ENCODE measurements at places on chromosomes 16 and 17.
A peak's percentile ranks its signal among the peaks of the same experiment; 100 is the strongest.

DNA sequence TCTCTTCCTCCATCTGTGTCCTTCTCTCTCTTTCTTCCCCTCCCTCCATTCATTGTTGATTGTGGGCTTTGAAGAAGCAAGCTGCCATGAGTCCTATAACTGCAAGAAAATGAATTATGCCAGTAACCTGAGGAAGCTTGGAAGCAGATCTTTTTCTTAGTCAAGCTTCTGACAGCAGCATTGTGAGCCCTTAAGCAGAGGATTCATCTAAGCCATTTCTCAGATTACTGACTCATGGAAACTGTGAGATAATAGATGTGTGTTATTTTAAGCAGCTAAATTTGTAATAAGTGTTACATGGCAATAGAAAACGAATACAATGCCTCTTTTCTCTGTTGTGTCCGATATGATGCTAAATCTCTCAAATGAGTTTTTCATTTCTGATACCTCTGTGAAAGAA lies 1109.7 kb downstream of the CDH11 start:
- DNase-seq, result no peak

- DNase-seq, result no peak
Measured at GRCh38 chr16:68426347-68426652, 22.0 kb downstream of the SMPD3 start.

DNA sequence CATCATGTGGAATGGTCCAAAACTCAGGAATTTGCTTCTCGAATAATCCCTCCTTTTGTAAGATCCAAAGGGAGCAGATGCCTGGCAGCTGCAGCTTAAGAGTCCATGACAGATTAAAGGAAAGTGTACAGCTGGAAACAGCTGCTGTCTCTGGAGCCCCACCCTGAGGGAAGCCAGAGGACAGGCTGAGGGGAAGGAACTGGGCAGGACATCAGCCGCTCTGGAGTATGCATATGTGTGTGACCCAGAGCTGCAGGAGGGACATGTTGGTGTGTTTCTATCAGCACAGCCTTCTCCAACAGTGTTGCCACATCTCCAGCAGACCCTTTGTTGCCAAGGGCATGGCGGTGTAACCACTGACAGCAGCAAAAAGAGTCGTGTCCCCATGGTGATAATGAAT lies 46.2 kb downstream of the CYB561 start:
- no peak for DNase-seq

- no peak for DNase-seq
Measured at GRCh38 chr16:2048116-2048543, 345 bp downstream of the TSC2 start.

GRCh38 chr16:72149676-72150464 lies 22.1 kb downstream of the PMFBP1 start:
- DNase-seq, result no peak

DNA sequence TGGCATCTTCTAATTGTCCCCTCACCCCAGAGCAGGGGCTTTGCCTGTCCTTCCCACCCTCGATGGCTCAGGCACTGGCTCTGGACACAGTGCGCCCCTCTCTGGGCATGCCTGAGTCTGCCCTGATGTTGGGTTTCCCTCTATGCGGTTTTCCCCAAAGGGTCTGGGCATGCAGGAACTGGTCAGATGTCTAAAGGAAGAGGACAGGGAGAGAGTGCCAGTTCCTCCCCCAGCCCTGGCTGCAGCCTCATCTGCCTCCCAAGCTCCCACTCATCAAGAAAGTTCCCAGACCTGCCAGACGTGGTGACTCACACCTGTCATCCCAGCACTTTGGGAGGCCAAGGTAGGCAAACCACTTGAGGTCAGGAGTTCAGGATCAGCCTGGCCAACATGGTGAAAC lies 41.3 kb upstream of the PABPN1L start:
- no peak for DNase-seq

DNA sequence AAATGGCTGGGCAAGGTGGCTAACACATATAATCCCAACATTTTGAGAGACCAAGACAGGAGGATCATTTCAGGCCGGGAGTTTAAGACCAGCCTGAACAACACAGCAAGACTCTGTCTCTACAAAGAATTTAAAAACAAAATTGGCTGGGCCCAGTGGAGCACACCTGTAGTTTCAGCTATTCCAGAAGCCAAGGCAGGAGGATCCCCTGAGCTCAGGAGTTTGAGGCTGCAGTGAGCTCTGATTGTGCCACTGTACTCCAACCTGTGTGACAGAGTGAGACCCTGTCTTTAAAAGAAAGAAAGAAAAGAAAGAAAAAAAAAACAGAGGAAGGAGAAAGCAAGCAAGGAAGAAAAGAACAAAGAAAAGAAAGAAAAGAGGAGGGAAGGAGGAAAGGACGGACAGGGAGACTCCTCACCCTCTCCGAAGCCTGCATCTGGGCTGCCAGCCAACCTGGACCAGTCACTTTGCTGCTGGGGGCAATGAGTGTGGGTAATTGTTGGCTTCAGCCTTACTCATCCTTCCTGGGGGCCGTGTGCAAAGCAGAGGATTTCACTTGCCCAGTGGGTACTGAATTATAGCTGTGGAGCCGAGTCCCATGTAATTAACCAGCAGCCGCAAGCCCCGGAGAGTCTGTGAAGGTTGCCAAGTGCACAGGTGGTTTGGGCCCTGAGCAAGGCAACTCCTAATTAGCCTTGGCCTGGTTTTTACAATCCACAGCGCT lies 6.7 kb upstream of the MT4 start:
- no peak for DNase-seq

DNA sequence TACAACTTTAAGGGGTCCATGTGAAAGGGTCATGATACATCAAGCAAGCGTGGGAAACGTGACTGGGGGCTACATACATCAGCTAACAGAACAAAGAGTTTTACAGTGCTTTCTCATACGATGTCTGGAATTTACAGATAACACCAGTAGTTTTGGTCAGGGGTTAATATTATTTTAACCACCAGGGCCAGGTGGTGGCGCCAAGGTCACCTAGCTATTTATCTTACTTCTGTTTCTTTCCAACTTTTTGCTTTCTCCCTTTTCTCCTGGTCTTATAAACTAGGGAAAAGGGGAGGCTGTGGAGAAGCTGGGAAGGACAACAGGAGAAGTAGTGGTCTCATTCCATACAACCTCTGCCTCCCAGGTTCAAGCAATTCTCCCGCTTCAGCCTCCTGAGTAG lies 37.9 kb downstream of the CLEC3A start:
- no peak for DNase-seq

DNA sequence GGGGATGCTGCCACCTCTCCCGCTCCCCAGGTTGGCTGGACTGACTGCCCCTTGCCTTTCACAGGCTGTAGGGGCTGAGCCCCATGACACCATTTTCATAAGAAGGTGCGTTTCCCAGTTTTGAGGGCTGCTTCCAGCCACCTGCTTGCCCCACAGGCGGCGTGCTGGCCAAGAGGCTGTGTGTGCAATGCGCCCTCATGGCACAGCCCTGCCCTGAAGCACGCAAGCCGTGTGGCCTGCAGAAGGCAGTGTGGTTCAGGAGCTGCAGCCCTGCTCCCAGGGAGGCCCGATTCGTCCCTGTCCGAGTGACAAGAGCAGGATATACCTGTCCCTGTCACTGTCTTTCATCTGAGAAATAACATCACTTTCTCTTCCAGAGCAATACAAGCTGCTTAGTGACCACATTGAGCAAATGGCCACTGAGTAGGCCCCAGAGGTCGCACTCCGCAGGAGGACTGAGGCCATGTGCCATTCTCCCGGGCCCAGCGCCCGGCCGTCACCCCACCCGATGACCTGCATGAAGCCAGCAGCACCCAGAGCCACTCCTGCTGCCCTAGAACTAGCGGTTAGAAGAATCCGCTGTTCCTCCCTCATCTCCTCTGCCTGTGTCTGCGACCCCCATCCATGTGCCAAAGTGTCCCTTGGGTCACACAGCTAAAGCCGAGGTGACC lies 24.2 kb downstream of the CIBAR2 start:
- DNase-seq, result no peak

GRCh38 chr17:17737961-17738894 lies 57.0 kb downstream of the RAI1 start:
- DNase-seq, result no peak

DNA sequence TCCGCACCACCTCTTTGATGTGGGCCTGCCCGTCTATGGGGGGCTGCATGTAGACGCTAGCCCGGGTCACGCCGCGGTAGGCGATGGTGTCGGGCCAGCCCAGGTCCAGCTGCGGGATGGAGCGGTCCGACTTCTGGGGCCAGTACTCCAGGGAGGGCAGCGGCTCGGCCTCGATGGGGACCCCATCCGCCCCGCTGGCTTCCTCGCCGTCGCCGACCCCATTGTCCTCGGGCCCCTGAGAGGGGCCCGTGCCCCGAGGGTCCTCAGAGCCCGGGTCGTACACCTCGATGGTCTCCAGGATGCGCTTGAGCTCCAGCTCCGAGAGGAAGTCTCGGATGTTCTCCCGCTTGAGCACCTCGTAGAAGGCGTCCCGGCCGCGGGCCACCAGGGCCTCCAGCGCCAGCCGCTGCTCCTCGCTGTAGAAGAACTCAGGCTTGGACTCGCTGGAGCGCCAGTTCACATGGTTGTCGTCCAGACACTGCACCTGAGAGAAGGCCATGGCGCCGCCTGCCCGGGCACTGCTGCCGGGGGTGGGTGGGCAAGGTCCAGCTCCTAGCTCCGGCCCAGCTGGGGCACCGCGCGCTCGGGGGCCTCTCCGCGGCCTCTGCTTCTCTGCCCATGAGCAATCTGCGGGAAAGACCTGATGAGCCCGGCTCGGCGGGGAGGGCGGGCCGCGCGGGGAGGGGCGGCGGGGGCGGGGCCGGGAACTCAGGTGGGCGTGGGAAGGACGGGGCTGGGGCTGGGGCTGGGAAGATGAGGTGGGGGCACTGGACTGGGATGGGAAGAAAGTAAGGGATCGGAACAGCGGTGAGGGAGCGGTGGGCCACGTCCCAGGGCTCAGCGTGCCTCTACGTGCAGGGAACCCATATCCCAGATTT lies 782 bp downstream of the FAM83G start:
- peak; percentile 72 for DNase-seq

- DNase-seq, result no peak
Measured at GRCh38 chr16:82133798-82134197, 36.2 kb downstream of the MPHOSPH6 start.

GRCh38 chr16:22857296-22858025 lies 43.5 kb downstream of the HS3ST2 start:
- DNase-seq, result no peak

- no peak for DNase-seq
Measured at GRCh38 chr17:65936013-65936412, 255.9 kb downstream of the CEP112 start.

DNA sequence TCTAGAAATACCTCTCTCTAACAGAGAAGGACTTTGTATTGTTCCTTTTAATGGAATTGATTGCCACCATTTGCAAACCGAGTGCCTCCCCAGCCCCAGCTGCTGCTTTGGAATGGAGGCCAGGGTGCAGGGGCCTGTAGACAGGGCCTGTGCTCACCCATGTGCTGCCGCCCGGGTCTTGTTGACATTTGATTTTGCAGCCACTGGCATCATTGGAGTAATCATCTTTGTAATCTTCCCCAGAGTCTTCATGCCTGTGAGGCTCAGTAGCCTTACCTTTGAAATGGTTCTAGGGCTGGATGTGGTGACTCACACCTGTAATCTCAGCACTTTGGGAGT lies 119.8 kb downstream of the CLEC16A start:
- no peak for DNase-seq

GRCh38 chr17:27804113-27804512 lies 3.8 kb upstream of the NOS2 start:
- DNase-seq, result no peak

- no peak for DNase-seq
Measured at GRCh38 chr16:27369806-27370205, 32.2 kb upstream of the IL21R start.

GRCh38 chr17:28528327-28529012 lies 22.3 kb downstream of the FOXN1 start:
- DNase-seq, result no peak

GRCh38 chr17:58504826-58505351 lies 9.5 kb downstream of the MTMR4 start:
- DNase-seq, result peak; percentile 74

- DNase-seq, result no peak
Measured at GRCh38 chr17:73625006-73625405, 19.2 kb downstream of the SDK2 start.

GRCh38 chr17:73787076-73788059 lies 143.1 kb upstream of the SDK2 start:
- no peak for DNase-seq

DNA sequence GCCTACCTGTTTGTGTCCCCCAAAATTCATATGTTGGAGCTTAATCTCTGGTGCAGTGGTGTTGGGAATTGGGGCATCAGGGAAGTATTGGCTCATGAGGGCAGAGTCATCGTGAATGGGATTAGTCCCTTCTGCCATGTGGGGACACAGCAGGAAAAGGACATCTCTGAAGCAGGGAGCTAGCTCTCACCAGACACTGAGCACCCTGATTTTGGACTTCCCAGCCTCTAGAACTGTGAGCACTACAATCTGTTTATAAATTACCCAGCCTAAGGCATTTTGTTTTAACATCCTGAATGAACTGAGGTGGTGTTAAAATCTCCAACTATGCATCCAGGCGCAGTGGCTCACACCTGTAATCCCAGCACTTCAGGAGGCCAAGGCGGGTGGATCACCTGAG lies 206.0 kb downstream of the SEC14L1 start:
- no peak for DNase-seq

- no peak for DNase-seq
Measured at GRCh38 chr16:7834771-7835431, 502.3 kb downstream of the RBFOX1 start.

DNA sequence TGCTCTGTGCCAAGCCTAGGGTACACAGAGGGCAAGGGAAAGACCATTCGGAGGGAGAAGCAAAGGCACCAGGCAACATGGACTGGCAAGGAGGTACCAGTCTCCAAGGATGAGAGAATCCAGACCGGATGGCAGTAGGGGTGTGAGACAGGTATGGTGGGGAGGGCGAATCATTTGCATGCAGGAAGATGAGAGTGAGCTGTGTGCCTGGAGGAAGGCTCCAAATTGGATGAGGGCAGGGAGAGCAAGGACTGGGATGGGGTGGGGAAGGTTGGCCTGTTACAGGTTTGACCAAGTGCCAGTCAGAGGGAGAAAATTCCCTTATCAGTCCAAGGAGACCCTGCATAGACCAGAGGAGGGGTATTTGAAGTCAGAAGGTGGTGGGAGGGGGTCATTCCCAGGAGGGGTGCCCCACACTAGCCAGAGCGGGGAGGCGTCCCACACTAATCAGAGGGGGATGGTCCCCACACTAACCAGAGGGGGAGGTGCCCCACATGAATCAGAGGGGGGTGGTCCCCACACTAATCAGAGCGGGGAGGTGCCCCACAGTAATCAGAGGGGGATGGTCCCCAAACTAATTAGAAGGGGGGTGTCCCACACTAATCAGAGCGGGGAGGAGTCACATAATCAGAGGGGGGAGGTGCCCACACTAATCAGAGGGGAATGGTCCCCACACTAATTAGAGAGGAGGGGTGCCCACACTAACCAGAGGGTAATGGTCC lies 737 bp downstream of the CANT1 start:
- DNase-seq, result no peak

GRCh38 chr17:5933430-5933829 lies 136.7 kb upstream of the WSCD1 start:
- no peak for DNase-seq
